ENCODE measurements at places on chromosomes 1 and 21.

- DNase-seq: no peak
Measured at GRCh38 chr1:184298440-184299405, 88.1 kb upstream of the C1orf21 start.

DNA sequence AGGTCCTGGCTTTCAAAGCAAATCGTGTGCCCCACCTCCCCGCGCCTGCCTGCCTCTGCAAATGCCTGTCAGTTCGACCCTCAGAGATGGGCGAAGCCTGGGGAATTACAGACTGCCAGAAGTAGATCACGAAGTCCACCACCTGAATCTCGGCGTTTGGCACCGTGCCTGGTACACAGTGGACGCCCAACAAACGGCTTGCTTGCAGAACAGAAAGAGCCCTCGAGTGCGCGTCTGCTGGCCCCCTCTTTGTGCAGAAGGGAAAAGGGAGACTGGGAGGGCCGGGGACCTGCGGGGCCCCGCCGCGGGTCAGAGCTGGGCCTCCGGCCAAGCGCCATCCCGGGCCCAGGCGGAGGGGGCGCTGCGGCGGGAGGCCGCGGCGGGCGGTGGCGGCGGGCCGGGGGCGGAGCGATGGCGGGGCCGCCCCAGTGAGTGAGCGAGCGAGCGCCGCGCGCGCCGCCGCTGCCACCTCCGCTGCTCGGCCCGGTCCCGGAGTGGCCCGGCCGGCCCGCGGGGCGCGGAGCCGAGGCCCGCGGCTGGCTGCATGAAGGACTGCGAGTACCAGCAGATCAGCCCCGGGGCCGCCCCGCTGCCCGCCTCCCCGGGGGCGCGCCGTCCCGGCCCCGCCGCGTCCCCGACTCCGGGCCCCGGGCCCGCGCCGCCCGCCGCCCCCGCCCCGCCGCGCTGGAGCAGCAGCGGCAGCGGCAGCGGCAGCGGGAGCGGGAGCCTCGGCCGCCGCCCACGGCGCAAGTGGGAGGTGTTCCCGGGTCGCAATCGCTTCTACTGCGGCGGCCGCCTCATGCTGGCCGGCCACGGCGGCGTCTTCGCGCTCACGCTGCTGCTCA is at the start of gene ZDHHC18:
Gene ZDHHC18 (plus strand): TSS at position 428 of the 845 bp plus-strand sequence. CDS start 117 bp downstream, at position 545.
- peak; percentile 46 for DNase-seq

DNA sequence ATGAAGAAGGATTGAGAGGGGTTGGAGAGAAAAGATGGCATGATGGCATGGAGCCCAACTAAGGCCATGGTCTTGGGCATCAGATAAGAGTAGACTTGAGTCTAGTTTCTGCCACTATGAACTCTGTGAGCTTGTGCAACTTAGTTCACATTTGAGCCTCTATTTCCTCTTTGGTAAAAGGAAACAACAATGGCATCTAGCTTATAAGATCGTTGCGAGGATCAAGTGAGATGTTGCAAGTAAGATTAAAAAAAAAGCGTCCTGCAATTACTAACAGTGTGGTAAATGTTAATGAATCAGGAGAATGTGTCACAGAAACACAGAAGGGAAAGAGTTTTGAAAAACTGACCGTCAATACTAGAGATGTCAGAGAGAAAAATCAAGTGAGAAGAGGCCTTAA is 202.9 kb upstream of the FGGY start:
- DNase-seq: no peak

DNA sequence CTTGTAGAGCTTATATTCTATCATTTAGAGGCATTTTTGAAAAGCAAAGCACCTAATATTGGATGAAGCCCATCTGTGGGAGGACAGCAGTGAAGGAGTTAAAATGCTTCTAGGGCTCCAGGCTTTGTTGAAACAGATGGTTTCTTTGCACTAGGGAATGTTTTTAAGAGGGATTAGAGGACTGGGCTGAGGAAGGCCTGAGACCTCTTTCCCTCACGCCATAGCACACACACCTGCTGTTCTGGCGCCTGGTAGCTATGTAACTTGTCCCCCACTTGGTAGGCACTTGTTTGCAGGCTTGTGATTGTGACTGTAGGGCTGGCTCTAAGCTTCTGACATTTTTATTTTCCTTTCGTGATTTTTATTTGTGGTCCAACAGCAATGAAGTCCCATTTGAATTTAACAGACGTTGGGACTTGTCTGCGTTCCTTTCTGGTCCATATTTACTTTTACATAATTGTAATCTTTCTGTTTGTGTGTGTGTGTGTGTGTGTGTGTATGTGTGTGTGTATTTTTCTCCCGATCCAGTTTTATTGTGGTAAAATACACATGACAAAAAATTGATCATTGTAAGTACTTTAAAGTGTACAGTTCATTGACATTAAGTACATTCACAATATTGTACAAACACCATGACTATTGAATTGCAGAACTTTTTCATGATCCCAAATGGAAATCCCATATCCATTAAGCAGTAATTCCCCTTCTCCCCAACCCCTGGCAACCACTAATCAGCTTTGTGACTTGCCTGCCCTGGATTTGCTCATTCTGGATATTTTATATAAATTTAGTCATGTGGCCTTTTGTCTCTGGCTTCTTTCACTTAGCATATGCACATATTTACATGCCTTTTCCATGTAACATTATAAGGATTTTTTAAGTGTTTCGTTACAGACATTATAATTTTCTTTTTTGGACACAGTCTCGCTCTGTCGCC is 33.5 kb upstream of the MACF1 start:
- DNase-seq: no peak

Data from stimulated activated CD4-positive, alpha-beta T cell treated with anti-CD3 and anti-CD28 coated beads, TNF-alpha, amount 100 ng/mL, for 24 hours (primary cell).